ENCODE measurements at places on chromosomes 13 and 19.

- no peak for DNase-seq
Observed at GRCh38 chr19:57558525-57558924, 1.1 kb downstream of the ZNF550 start.

DNA sequence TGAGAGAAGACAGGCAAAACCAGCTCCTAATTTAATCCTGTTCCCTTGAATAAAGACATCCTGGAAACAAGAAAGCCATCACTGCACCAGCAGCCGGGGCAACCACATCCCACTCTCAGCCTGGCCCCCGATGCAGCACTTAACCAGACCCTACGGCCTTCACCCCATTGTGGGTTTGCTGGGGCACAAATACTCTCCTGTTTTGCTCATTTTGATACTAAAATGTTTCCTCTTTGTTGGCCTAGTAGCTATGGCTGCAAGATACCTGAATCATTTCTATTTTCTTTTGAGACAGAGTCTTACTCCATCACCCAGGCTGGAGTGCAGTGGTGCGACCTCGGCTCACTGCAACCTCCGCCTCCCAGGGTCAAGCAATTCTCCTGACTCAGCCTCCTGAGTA lies 28.4 kb downstream of the ANKRD27 start:
- DNase-seq = peak; percentile 66

DNA sequence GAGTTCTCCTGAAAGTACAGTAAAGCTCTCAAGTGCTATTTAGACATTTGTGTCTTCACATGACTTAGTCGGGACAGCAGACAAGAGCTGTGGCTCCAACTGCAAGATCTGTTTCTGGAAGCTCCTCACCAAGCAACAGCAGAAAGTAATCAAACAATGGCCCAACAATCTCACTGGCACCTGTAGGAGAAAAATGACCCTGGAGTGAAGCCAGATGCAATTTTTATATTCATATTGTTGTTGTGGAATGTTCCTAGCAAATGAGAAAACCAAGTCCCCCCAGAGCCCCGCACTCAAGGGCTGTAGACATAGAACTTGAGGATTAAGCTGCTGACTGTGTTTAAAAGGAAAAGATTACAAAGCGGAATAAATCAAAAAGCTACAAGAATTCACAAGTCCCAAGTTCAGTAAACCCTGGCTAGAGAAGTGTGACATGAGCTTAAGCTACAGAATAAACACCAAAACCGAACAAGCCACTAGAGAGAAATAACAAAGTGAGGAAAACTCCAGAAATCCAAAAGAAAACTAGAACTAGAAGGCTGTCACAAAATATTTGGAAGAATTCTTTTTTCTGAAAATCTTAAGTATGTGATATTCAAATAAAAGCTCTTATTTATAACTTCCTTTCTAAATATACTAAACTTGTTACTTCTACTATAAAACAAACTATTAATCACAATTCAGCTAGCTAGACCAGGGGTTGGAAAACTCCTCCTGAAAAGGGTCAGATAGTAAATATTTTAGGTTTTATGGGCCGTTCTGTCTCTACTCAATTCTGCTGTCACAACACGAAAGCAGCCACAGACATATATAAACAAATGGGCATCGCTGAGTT lies 454.5 kb downstream of the SUCLA2 start:
- DNase-seq = no peak

DNA sequence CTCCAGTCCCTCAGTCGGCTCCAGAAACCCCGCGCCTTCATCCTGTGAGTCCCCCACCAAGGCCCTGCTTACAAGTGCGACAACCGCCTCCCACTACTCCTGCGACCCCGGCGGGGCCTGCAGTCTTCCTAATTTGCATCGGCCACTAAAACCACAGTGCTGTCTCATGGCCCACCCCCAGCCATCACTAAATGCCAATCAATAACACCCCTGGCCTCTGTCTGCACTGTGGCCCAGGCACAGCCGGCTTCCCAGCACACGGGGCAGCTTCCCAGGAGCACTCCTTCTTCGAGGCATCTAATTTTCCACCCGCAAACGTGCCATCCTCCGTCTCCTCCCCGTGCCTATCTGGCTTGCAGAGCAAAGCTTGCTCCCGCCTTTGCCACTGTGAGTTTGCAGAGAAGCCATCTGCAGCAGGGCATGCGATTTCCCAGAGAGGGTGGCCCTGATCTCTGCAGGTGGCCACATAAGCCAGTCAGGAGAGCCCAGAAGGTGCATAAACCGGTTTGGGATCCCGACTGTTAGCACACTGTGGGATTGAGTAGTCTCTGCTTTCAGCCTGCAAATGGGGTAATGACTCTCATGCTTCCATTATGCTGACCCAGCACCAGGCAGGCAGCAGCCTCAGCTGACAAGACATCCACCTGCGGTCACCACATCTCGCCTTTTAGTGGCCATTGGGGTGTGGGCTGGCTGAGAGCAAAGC lies 34.0 kb upstream of the USE1 start:
- no peak for DNase-seq

DNA sequence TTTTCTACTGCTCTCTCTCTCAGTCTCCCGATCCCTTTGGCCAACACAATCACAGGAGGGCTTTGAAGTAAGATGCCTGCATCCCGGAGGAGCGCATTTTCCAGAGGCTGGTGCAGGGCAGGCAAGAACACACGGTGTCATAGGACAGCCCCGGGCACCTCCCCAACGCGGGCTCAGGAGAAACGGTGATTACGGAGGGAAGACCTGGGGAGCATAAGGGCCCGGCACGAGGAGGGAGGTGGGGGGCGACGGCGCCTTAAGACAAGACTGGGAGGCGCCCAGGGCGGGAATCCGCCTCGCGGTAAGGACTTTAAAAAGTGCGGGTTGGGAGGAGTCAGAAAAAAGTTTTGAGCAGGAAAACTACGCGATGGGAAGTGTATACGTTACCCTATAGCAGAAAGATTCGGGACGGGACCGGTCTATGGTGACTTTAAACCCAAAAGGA lies 18.7 kb upstream of the ZNF888 start:
- no peak for DNase-seq

DNA sequence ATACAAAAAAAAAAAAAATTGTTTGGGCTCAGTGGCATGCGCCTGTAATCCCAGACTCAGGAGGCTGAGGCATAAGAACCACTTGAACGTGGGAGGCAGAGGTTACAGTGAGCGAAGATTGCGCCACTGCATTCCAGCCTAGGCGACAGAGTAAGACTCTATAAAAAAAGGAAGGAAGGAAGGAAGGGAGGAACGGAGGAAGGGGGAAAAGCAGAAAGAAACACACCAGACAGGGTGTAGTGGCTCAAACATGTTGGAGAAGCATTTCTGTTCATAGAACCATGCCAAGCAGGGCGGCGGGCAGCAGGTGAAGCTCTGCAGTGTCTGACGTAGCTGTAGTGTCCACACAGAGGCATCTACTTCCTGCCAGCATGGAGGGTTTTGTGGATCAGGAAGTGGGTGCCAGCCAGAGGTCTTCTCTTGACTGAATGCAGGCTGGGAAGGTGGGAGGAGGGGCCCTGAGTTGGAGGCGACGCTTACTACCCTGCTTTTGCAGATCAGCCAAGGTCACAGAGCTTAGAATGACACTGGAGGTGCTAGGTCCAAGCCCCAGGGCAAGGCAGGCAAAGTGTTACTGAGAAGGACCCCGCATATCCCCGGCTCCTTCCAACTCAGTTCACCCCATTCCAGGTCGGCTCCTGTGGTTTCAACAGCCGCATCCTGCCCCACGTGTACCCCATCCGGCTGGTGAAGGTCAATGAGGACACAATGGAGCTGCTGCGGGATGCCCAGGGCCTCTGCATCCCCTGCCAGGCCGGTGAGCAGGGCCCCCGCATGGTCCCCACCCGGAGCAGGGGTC lies 11.6 kb upstream of the PGLS start:
- no peak for DNase-seq

GRCh38 chr13:27401210-27401609 lies 23.2 kb upstream of the GTF3A start:
- no peak for DNase-seq

DNA sequence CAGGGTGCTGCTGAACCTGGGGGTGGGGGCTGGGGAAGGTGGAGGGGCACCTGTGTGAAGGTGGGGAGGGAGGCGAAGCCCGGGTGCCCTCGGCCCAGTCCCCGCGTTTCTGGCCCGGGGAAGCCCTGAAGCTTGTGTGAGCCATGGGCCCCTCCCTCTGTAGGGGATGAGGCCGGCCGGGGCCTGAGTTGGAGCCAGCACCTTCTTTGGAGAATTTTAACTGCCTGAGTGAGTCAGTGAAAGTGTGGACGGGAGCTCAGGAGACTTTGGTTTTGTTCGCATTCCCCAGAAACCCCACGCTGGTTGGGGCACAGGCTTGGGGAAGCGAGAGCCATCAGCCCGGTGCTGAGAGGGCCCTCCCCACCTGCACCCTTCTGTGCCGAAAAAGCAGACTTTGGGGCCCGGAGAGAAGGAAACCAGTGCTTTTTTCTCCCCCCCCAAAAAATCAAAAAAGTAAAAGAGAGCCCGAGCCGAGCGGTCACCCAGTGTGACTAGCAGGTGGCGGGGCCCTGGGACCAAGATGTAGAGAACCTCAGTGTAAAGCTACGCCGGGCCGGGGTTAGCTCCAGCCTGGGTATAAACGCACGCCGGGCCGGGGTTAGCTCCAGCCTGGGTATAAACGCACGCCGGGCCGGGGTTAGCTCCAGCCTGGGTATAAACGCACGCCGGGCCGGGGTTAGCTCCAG lies 45.1 kb downstream of the TMEM255B start:
- DNase-seq = no peak

DNA sequence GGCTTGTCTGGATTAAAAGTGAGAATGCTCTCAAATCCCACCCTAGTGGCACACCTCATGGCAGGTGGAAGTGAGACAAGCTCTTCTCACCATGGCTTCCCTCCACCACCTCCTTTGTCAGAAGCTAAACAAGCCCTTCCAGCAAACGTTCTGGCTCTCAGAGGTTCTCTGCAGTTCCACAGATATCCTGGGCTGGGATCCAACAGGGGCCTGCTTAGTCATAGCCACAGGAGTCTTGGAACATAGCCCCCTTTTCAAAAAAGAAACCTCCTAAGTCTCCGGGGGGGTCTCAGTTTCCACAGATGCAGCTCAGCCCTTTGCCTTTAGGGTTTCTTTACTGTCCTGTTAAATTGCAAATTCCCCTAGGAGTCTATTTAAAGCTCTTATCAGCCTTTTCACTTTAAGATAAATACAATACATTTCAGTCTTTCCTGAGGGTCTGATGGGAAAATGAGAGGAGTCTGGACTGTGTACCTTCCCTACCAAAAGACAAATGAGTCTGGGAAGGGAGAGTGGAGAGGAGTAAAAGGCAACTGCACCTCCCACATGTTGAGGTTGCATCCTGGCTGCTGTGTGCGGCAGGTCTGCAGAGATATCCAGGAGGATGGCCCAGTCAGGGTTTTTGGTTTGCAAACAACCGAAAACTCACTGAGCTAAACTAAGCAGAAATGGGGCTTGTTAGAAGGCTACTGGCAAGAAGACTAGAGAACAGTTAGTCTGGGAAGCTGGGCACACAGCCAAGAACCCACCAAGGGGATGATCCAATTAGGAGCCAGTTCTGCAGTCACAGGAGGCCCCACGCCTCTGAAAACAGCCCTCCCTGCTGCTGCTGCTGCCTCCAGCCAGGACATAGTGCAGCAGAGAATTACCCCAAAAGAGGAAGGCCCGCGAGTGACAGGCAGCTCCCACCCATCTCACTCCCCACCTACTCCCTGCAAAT lies 41.4 kb upstream of the SERP2 start:
- no peak for DNase-seq

DNA sequence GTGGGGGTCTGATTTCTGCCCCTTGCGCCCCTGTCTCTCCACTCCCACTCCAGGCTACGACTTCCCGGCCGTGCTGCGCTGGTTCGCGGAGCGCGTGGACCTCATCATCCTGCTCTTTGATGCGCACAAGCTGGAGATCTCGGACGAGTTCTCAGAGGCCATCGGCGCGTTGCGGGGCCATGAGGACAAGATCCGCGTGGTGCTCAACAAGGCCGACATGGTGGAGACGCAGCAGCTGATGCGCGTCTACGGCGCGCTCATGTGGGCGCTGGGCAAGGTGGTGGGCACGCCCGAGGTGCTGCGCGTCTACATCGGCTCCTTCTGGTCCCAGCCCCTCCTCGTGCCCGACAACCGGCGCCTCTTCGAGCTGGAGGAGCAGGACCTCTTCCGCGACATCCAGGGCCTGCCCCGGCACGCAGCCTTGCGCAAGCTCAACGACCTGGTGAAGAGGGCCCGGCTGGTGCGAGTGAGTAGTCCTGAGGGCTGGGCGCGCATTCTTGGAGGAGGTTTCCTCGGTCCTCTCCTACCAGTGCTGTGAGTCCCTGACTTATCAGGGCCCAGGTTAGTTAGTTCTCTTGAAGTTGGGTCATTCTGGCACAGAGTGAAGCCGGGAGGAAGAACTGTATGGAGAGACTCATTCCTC lies 12.7 kb downstream of the EHD2 start:
- no peak for DNase-seq

- DNase-seq = no peak
Observed at GRCh38 chr13:93903909-93904308, 575.6 kb downstream of the DCT start.

GRCh38 chr19:7267792-7268704 lies 26.2 kb downstream of the INSR start:
- DNase-seq = no peak

- no peak for DNase-seq
Observed at GRCh38 chr13:33352526-33352925, 67.0 kb upstream of the STARD13 start.

DNA sequence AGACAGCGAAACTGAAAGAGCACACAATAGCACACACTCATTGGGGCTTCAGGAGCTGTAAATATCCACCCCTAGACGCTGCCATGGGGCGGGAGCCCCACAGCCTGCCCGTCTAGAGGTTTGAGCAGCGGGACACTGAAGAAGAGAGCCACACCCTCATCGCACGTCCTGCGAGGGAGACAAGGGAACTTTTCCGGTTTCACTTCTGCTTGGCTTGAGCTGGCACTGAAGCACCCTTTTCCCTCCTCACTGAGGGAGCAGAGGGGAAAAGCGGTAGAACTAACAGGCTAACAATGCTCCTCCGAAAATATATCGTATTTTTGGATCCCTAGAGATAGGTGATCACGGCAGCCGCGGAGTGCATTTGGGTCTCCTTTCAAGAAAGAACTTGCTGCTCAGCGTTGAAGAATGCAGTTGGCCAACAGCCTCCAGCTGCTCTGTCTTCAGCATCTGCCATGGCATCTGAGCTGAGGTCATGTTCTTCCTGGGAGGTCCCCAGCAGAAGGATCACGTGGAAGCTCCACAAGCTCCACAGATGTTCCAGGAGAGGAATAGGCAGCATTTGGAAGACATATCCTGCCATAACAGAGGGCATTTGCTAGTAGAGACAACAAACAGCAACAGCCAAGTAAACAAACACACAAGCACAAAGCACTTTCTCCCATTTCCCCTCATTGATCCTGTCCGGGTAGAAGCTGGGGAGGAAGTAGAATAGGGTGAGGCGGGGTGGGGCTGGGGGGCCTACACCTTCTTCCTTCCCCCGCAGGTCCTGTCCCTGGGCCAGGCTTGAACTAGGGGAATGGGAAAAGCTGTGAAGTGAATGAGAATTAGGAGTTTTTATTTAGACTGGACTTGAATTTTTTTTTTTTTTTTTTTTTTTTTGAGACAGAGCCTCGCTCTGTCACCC lies 44.8 kb upstream of the ALOX5AP start:
- no peak for DNase-seq

Measured in activated CD4-positive, alpha-beta T cell treated with anti-CD3 and anti-CD28 coated beads, Interleukin-2, amount 50 U/mL, for 16 hours (primary cell).